IMR-90 (cell line): ENCODE measurements at places on chromosomes 6 and 20. TPM values are rescaled to one million over a fixed set of nuclear protein-coding genes. Genes with fewer than 3 reads are reported as not detected.

- DNase-seq, result no peak
Observed at GRCh38 chr20:40606237-40606636, 82.8 kb downstream of the MAFB start.

DNA sequence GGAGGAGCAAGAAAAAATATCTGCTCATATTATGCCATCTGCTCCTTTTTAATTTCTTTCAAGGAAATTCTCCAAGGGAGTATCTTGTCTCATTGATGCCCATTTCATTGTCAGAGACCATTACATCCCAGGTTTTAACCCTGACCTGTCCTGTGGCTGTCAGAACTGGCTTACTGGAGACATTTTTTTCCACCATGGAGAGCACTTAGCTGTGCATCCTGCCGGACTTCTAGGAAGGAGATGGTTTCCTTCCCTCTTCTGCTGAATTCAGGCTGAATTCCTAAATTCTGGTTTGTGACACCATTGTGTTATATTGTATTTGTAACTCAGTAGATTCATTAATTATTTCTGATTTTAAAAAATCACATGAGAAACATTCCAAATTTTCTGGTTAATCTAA is 70.3 kb downstream of the NKAIN2 start:
- no peak for DNase-seq

GRCh38 chr6:38183856-38184584 is 364.5 kb downstream of the ZFAND3 start:
- DNase-seq, result no peak

DNA sequence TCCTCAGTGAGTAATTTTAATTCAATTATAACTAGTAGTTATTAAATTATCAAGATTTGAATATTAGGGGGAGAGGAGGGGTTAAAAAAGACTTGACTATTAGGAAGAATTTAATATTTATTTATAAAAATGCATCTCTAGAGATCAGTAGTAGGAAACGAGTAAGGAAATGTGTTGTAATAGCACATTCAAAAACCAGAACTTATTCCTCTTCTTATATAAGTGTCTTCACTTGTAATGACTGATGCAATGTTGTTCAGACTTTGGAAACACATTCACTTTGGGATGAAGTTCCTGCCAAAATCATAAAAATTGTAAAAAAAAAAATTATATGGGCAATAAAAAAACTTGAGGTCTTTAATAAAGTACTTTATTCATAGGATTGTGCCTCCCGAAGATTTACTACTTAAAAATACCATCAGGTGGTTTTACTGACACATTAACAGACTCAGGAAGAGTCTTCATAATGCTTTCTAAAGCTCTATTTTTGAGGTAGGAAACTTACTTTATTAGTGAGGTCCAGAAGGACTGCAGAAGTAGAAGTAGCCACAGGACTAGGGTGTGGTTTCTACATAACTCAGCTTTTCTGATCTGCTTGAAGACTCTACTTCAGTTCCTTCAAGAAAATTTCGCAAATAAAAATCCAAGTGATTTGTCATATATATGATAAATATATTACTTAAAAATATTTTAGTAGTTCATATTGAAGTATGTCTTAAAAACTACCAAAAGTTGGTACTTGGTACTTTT is 59.8 kb downstream of the CCDC170 start:
- DNase-seq, result no peak

GRCh38 chr20:52805296-52805571 is 166.9 kb upstream of the TSHZ2 start:
- DNase-seq, result no peak

DNA sequence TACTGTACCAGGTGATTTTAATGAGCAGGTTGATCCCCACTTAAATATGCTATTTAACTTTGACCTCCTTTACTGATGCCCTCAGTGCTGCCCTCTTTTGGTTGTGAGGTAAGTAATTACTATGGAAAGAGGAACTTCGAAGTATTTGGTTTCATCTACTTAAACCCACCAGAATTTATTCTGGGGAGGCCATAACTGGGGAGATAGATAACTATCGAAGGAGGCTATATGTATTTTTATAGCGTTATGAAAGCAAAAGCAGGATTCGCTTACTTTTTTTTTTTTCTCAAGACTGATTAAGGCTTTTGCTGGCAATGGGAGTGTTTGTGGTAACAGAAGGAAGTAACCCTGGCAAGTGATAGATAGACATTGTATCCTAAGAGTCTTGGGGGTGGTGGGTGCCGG is 168.9 kb upstream of the CENPW start:
- DNase-seq, result peak; percentile 26

GRCh38 chr6:46246081-46246480 is 75.3 kb upstream of the ENPP5 start:
- no peak for DNase-seq

DNA sequence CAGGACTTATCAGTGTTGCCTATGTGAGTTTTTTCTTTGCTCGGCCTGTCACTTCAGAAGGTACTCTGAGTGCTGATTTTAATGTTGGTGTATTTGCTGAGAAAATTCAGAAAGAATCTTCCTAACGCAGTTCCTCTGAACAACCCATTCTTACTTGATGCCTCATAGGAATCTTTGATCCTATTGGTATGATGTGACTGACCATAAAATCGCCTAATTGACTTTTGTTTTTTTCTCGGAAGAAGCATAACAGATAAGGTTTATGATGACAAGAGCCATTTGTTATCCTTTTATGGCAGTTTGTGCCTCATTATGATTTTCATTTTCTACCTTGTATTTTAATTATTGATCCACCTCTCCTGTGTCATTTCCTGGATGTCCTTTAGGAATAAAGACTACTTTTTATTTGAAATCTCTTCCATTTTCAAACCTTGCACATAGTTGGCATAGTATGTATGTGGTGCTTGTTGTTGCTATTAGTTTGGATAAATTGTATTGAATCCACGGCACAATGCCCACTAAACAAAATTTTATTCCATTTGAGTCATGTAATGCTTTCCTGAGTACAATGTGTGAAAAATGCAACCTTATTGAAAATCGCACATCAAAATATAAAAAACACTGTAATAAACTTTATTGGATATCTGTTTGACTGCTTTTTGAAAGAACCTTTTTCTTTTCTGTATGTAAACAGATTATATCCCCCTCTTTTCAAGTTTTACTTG is 37.3 kb downstream of the LRRC1 start:
- DNase-seq, result no peak

GRCh38 chr6:142014515-142014914 is 118.2 kb upstream of the GJE1 start:
- peak; percentile 93 for DNase-seq

DNA sequence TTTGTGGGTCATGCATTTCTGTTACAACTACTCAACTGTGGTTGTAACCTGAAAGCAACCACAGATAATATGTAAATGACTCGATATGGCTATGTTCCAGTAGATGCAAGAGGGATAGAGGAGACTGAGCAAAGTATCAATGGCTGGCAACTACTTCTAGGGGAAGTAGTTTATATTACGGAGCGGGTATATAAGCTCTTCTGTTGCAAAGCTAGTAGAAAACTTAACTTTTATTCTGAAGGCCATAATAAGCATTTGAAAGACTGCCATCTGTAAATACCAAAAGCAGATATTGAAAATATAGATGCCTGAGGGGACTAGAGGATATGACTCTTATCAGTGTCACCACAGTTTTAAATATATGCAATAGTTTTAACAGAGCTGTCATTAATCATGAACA is 655.3 kb downstream of the PHF3 start:
- DNase-seq, result peak; percentile 6

DNA sequence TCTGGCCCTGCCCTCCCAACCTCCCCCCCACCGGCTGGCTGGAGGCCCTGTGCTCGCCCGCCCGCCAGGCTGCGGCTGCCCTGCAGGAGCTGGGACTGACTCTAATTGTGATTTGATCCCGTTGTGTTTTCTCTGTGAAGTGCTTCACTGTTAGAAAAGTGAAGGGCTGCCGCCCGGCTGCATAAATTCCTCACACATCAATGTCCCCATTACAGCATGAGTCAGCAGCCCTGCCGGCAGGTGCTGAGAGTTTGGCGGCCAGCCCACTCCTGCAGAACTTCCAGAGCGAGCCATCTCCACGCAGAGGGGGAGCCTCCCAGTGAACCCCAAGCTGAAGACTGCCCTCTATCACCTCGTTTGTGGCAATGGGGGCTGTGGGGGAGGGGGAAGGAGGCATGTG is 137.9 kb downstream of the DLL1 start:
- no peak for DNase-seq

DNA sequence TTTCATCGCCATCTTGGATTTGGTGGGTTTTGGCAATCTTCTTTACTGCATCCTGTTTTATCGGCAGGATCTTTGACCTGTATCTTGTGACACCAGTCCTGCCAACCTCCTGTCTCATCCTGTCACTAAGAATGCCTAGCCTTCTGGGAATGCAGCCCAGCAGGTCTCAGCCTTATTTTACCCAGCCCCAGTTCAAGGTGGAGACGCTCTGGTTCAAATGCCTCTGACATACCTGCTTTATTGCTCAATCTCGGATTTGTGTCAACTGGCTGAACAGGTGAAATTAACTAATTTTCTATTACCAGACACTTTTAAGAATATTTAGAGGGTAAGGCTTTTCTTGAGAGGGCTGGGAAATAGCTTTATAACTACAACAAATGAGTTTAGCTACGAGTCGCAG is 102.5 kb downstream of the SASH1 start:
- DNase-seq, result no peak

- no peak for DNase-seq
Observed at GRCh38 chr20:53623134-53623453, 29.5 kb upstream of the ZNF217 start.

GRCh38 chr6:44656691-44657090 is 269.2 kb downstream of the CDC5L start:
- no peak for DNase-seq

- no peak for DNase-seq
Observed at GRCh38 chr6:159959165-159959975, 9.5 kb upstream of the IGF2R start.

DNA sequence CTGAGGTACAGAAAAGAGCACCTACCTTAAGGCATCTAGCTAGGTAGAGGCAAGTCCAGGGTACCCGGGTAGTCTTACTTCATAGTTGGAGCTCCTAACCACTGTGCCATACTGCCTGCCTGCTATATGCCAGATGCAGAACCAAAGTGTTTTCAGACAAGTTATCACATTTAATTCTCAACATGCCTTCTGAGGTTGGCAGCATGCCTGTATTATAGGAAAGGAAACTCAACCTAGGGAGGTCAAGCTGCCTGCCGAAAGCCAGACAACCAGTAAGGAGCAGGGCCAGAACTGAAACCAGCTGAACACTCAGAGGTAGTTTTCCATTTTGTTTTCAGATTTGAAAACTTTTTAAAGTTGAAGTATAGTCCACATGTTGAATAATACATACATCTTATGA is 5.4 kb downstream of the CTNNBL1 start:
- DNase-seq, result no peak

- DNase-seq, result peak; percentile 15
Observed at GRCh38 chr20:46406986-46407670, 713 bp upstream of the ELMO2 start.

- DNase-seq, result no peak
Observed at GRCh38 chr20:53260168-53260567, 288.0 kb downstream of the TSHZ2 start.

- DNase-seq, result peak; percentile 36
Observed at GRCh38 chr6:111799576-111800258, 73.5 kb downstream of the FYN start.

GRCh38 chr6:150227281-150227680 is 84.4 kb downstream of the PPP1R14C start:
- no peak for DNase-seq

GRCh38 chr6:98944598-98945081 is 3.1 kb downstream of the FBXL4 start:
- peak; percentile 72 for DNase-seq

- DNase-seq, result peak; percentile 86
Observed at GRCh38 chr6:42313941-42314570, 96.4 kb upstream of the MRPS10 start.

- DNase-seq, result no peak
Observed at GRCh38 chr6:116876635-116877611, at the start of gene RFX6. TSS of gene RFX6 (plus strand) at chr6:116877242. CDS start at chr6:116877276, 34 bp downstream.

Gene LPIN3
- 1.7 and 2.3 TPM in 2 replicates for total RNA-seq

Gene RPS10
- total RNA-seq, result 3,662 and 5,584 TPM in 2 replicates

Gene WFDC12
- total RNA-seq, result not detected in 2 replicates

Gene SLC4A11
- 0.28 and 0.36 TPM in 2 replicates for total RNA-seq

Gene ANKRD66
- not detected in 2 replicates for total RNA-seq

Gene TBCC
- 32.6 and 33.9 TPM in 2 replicates for total RNA-seq

Gene NRN1
- 0.28 TPM in 1 of 2 replicates, not detected in the other for total RNA-seq
